CD4-positive, alpha-beta memory T cell (primary cell): ENCODE measurements at places on chromosomes 2 and 18. TPM values are rescaled to one million over a fixed set of nuclear protein-coding genes. Genes with fewer than 3 reads are reported as not detected.

GRCh38 chr2:150424406-150424805 lies 63.1 kb downstream of the RND3 start:
- H3K4me3 ChIP-seq, result no peak overlapping the region
- no peak for DNase-seq
- no peaks in the 10 kb centered on the region for H3K4me1 ChIP-seq

DNA sequence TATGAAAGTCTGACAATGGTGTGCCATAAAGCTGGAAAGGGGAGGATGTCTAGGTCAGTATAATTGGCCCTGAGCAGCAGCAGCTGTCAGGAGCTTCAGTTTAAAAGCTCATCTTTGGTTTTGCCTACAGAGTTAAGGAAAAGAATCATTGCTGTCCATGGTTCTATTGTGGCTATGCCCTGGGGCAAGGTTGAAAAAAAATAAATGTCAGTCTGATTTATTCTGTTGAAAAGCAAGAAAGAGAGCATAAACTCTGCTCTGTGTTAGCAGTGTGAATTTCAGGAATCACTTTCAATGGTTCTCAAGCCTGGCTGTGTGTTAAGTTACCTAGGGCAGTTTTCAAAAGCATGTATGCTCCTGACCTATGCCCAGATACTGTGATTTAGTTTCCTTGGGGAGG lies 446.7 kb downstream of the SETBP1 start:
- no peak for DNase-seq
- no peaks in the 10 kb centered on the region for H3K36me3 ChIP-seq
- H3K4me3 ChIP-seq, result no peak overlapping the region
- no peak overlapping the region for H3K27ac ChIP-seq
- no peaks in the 10 kb centered on the region for H3K27me3 ChIP-seq

- H3K4me3 ChIP-seq, result no peak overlapping the region
- no peak for DNase-seq
- no peaks in the 10 kb centered on the region for H3K27me3 ChIP-seq
- H3K27ac ChIP-seq, result no peak overlapping the region
Measured at GRCh38 chr18:45255197-45255890, 359.9 kb upstream of the SLC14A2 start.

Gene TMEM214
- 99.8 TPM for total RNA-seq
